Islet precursor cell (in vitro differentiated cells): ENCODE measurements at places on chromosomes 4 and X.
A peak's percentile ranks its signal among the peaks of the same experiment; 100 is the strongest.

GRCh38 chr4:185700630-185701029, 111.4 kb downstream of the SORBS2 start:
- no peak for DNase-seq

DNA sequence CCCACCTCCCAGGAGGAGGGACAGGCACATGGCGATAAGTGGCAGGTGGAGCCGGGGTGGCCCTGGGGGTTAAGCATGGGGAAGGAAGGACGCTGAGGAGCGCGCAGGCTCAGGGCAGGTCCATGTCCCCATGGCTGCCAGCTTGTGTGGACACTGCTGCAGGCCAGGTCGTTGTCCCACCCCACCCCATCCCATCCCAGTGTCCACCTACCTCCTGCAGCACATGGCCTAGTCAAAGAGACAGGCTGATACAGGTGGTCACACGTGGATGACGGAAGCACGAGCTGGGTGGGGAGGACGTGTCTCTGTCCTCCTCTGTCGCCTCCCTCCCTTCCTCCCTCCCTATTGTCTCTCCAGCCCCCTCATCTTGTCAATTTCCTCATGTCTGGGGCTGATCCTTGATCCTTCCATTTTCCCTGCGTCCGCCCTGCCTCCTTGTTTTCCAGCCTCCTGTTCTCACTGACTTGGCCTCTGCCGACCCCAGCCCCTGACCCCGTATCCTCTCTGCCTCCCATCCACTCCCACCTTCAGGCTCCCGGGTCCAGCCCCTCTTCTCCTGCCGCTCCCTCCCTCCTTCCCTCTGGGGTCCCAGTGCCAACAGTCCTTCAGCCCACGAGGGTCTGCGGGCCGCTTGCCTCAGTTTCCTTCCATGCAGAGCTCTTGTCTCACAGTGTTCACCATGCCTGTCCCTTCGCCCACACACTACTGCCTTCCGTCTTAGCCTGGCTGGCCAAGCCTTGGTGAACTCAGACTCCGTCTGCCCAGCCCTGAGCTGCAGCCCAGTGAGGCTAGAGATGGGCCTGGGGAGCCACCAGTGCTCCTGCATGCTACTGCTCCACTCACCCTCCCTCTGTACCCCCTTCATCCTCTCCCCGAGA, 15.5 kb upstream of the ADD1 start:
- DNase-seq: no peak

GRCh38 chrX:21741869-21742701, 15.8 kb downstream of the SMPX start:
- DNase-seq: no peak

GRCh38 chrX:84634201-84634782, 132.0 kb upstream of the HDX start:
- DNase-seq: peak; percentile 46

GRCh38 chr4:56863441-56864139, 42.1 kb upstream of the SPINK2 start:
- DNase-seq: no peak

GRCh38 chr4:108072300-108072699, 82.6 kb downstream of the HADH start:
- DNase-seq: no peak

- DNase-seq: no peak
Observed at GRCh38 chrX:15350329-15350996, 15.1 kb upstream of the PIGA start.

DNA sequence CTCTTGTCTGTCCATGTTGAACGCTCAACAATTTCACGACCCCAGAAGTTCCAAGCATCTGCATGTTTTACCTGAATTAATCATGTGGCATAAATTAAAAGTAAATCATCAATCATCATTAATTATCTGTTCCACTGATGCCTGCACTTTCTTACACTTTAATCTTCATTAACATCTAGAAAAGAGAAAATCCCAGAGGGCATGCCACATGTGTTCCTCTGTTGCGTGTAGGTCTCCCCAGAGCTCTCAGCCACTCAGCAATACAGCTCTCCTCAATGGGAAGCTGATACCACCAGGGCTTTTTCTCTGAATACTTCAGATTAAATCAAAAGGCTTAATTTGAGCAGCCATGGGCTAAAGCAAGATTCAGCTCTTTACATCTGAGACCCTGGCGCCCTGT, 722.4 kb upstream of the TENM3 start:
- DNase-seq: no peak

- no peak for DNase-seq
Observed at GRCh38 chrX:93461060-93461459, 212.3 kb downstream of the NAP1L3 start.

- no peak for DNase-seq
Observed at GRCh38 chrX:12447448-12448064, 309.3 kb downstream of the FRMPD4 start.

- no peak for DNase-seq
Observed at GRCh38 chrX:2434270-2435163, 66.3 kb downstream of the DHRSX start.

DNA sequence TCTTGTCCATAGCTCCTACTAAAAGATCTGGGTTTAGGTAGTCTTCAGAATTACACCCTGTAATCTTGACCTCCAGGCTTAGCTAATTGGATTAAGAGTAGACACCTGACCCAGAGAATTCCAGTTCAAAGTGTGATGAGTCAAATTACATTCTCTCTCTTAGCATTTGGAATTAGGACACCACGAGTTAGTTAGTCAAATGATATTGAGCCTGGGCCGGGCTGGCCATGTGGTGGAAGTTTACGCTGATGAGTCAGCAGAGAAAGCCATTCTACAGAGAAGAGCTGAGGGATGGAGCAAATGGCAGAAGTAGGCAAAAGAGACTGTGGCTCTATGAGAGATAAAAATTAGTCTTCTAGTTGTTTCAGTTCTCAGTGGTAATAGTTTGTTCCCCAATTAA, 31.1 kb downstream of the CEP44 start:
- peak; percentile 81 for DNase-seq

DNA sequence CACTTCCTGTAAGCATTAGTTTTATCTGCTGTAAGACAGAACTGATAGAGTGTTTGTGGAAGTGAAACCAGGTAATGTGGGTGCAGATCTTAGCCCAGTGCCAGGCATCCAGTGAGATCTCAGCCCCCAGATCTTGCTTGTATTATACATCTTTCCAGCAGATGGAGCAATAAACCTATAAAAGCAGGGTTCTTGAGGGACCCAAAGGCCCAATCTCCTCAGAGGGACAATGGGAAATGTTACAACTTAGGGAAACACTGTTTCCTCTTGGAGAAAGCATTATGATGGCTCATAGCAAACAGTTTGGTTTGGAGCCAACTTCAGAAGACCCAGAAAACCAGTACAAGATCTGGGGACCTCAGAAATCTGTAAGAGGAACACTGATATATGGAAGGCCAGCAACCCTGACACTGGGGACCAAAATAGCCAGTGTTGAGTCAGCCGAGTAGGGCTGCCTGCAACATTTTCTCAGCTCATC, 206.3 kb downstream of the SLC7A11 start:
- peak; percentile 52 for DNase-seq

DNA sequence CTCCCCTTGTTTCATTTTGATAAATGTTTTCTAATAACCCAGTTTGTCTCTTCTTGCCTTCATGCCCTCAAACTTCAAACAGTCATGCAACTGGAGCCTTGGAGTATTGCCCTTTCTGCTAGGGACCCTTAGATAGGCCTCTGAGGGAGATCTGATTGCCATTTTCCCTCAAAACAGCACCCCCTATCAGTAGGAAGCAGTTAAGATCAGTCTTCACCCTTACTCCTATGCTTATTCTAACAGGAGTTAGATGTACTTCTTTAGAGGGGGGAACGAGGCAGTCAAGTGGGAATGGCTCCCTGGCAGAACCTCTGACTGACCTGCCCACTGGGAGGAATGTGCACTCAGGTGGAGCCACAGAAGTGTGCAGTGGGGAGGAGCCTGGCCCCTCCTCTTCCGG, 74.1 kb downstream of the FAM47A start:
- no peak for DNase-seq

DNA sequence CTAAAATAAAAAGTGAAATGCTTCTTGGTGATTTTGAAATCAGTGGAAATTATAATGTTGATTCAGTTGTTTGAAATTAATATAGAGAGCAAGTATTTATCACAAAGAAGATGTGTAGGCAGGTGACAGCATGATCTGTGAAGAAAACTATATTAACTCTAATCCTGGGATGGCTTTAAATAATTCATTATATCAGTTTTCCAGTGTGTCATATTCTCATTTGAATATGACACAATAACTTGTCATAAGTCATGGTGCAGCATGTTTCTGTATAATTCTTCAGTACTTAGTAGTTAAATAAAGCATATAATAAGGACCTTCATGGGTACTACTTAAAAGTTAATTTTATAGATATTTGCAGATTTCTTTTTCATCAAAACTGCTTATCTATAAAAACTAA, 573.6 kb downstream of the INPP4B start:
- no peak for DNase-seq

GRCh38 chr4:48467442-48467841, 15.7 kb upstream of the SLC10A4 start:
- no peak for DNase-seq

- DNase-seq: no peak
Observed at GRCh38 chr4:17055788-17056187, 157.3 kb upstream of the LDB2 start.

GRCh38 chr4:100098681-100099080, 91.6 kb downstream of the DDIT4L start:
- peak; percentile 69 for DNase-seq

- no peak for DNase-seq
Observed at GRCh38 chrX:78140206-78140605, 756 bp upstream of the TAF9B start.

- no peak for DNase-seq
Observed at GRCh38 chr4:2515830-2516550, 20.5 kb upstream of the FAM193A start.

GRCh38 chr4:187362937-187363857, 632.4 kb upstream of the ZFP42 start:
- no peak for DNase-seq

DNA sequence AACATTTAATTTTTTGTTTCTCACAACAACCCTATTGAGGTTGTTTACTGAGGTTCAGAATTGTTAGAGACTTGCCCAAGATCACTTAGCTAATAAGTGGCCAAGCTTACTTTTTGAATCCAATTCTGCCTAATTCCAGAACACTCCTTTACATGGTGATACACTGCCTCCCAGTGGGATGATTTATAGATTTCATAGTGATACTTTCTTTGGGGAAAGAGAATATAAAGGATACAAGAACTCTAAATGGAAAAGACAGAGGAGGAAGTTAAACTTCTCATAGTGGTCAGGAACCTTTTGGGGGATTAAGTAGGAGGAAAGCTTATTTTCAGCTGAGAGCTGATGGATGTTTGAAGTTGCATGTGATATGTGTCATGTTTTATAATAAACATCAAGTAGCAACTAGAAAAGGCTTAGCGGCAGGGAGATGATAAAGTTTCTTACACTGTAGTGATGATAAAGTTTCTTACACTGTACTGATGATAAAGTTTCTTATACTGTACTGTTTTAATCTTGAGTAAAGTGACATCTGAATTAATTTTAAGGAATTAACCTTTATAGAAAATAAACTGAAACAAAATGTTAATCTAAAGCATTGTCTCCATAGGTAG, 15.3 kb downstream of the STAG2 start:
- DNase-seq: no peak

GRCh38 chr4:19319607-19320006, 932.1 kb upstream of the SLIT2 start:
- no peak for DNase-seq

DNA sequence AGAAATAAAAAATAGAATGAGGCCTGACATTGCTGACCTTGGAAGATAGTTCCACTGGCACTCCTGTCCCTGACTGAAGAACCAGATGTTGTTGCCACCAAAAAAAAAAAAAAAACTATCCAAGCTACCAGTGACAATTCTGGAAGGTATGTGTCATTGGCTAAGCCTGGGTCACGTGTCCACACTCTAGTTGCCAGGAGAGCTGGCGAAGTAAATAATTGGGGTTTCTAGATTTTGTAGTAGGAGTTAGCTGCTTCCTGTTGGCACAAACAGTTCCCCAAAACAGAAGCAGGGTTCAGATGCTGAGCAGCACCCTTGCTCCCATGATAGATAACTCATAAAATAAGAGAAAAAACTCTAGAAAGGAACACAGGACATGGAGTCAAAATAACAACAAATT, 20.5 kb downstream of the MND1 start:
- DNase-seq: no peak

GRCh38 chrX:39730662-39731329, 367.0 kb downstream of the BCOR start:
- DNase-seq: no peak

- no peak for DNase-seq
Observed at GRCh38 chr4:81747242-81747930, 275.7 kb upstream of the RASGEF1B start.

- no peak for DNase-seq
Observed at GRCh38 chrX:49205443-49205842, 5.5 kb upstream of the SYP start.

DNA sequence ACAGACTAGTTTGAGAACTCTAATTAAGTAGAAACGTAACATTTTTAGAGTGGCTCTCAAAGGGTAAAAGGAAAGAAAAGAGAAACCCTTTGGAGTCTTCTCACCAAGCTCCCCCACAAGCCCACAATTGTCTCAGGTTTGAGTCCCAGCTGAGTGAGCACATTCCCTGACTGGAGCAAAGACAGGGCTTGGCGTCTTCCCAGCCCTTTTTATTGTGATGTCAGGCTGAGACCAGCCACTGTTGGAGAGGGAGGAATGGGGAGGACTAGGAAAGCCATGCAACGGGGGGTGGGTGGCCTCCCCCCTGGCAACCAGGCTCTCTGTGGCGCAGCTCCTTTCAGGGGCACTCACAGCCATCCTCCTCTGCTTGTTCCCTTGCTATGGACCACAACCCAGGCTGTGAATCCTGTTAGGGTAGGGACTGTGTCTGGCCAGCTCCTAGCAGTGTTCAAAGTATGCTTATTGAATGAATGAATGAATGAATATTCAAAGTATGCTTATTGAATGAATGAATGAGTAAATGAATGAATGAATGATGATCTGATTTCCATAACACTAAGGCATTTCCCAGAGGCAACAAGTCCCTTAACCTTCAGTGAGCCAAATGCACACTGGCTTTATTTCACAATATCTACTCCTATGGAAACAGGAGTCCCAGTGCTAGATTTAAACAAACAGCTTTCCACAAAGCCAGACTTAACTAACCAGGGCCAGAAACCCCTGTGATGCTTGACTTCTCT, 413.3 kb downstream of the MID1IP1 start:
- no peak for DNase-seq

DNA sequence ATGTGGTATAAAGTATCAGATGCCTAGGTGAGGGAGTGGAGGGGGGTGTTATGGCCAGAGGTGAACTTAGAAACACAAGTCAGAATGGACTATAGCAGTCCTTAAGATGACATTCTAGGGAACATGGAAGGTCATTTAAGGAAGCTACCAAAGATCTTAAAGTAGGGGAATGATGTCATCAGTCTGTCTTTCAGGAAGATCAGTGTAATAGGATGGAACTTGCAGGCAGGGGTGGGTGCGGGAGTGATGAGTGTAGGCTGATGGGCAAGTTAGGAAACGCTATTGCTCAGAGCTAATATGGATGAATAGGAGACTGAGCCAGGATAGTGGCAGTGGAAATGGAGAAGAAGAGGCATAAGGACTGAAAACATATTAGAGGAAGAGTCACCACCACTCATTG, 27.5 kb upstream of the CWH43 start:
- DNase-seq: no peak
